Dermis blood vessel endothelial cell (primary cell): ENCODE measurements at places on chromosomes 12 and 14.

DNA sequence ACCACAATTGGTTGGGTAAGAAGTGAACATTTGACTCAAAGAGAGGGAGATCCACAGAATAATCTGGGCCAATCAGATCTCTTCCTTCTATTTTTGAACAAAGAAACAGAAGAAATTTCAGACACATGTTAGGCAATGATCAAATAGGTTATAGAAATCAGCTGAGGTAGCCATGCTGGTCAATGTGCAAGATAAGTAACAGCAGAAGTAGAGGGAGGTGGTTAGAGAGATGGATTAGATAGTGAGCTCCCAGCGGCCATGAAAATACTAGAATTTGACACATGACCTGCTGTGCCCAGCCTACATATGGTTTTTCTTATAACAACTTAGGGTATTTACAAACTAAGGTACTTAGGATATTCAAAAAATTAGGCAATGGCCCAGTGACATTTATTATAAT, 230.9 kb upstream of the ARID2 start:
- DNase-seq: no peak

DNA sequence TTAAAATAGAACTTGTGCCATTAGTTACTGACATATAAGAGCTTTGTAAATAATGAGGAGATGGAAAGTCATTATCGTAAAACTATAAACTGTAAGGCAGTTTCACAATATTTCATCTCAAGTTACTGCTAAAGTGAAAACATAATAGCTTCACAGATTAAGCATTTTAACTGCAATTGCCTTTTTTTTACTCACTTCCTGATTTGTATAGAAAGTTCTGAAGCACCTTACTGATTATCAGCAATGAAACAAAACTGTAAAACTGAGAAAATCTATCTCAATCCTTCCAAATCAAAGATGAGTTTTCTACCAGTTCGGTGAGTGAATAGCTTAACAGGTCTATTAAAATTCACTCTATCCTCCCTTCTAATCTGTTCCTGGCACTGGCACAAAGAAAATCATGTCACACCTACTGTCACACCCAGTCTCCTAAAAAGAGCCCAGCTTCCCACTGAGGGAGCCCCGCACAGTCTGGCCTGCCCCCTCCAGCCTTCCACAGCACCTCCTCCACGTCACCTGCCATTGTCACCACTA, 161.4 kb upstream of the ABCD2 start:
- no peak for DNase-seq

- DNase-seq: no peak
Measured at GRCh38 chr12:6863586-6864321, 3.6 kb upstream of the TPI1 start.

- DNase-seq: no peak
Measured at GRCh38 chr14:36655571-36655962, 6.1 kb upstream of the PAX9 start.

DNA sequence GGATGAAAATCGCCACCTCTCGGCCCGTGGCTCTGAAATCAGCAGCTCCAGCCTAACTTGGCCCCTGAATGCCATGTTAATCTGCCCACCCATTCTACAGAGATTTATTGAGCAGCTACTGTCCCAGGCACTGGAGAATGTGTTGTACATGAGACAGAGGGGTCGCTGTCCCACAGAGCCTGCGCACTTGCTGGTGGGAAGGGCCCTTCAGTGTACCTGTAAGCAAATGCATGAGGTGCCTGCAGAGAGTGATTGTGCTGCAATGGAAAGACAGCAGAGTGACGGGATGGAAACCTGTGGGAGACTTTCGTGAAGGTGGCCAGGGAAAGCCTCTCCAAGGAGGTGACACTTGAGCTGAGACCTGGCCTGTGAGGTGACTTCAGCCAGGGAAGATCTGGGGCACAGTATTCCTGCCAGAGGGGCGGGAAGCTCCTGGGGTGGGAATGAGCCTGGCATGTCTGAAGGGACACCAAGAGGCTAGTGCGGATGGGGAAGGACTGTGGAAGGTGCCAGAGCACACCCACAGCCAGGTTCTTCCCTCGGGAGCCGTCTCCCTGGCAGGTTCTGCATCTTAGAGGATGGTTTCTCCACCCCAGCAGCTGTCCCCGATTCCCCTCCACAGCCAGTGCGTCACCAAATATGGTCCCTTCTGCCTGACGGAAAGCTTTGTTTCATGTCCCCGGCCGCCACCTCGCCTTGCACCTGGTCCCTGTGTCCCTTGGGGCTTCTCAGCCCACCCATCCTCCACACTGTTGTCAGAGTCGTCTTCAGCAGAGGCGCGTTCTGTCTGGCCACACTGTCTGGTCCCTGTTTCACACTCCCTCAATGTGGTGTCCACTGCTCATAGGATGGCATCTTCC, 8.7 kb downstream of the SMIM41 start:
- DNase-seq: no peak

- DNase-seq: no peak
Measured at GRCh38 chr12:103503546-103504480, 8.0 kb upstream of the C12orf42 start.

DNA sequence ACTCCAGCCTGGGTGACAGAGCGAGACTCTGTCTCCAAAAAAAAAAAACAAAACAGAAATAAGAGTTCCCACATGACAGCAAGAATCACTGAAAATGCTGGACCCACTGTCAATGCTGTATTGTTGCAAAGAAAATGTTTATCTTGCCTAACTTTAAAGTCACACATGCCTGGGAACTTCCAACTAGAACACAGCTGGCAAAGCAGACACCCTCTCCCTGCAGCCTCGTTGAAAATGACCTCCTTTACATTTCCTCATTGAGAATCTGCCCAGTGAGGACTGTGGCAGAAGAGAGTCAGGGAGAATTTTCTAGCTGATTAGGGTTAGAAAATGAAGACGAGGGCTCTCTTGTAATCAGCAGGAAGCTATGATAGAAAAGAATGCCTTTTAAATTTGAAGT, 42.8 kb upstream of the TCL1A start:
- DNase-seq: no peak

DNA sequence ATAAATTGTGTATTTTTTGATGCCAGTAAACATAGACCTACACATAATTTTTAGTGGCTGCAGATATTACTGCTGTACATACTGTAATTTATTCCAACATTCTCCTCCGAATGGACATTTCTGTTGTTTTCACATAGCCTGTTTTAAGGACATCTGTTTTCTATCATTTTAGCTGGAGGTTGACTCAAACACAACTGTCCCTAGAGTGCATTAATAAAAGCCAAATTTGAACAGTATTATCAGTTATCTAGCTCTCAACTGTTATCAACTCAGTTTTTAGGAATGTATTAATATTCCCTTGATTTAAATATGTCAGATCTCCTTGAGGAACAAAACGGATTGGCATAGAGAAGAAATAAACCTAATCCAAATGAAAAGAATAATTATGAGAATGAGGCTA, 17.2 kb upstream of the PIWIL1 start:
- DNase-seq: no peak

- DNase-seq: no peak
Measured at GRCh38 chr14:62015945-62016344, 253.7 kb downstream of the SNAPC1 start.

- DNase-seq: no peak
Measured at GRCh38 chr14:30849983-30850382, 24.4 kb upstream of the COCH start.

- DNase-seq: no peak
Measured at GRCh38 chr14:32940711-32941667, 2.3 kb downstream of the NPAS3 start.

DNA sequence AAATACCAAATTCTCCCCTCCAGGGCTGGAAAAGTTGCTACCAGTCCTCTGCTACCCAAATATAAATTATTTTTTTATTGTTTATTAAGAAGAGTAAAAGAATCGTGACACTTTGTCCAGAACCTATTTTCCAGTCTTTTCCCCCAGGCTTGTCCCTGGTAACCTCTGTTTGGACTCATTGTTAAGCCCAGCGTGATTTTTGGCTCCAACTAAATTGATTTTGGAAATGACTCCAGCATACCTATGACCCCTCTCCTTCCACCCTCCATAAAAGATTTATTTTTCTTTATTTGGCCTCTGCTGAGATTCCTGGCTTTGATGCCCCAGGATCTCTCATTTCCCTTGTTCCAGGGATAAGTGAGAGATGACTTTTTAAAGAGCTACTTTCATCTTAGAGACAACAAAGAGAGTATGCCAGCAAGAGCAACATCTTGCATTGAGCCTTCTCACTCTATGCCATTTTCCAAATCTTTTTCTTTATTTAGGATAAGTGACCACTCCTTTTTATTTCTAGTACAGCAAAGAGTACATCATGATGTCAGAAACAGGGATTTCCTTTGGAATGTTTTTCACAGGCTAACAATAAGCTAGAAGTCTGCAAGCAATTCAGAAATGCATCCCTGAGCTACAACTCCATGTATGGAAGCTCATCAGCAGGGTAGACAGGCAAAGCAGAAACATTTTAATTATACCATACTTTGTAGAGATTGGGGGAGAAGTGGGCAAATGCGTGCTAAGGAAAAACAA, 75.8 kb downstream of the DAD1 start:
- peak; percentile 63 for DNase-seq

GRCh38 chr12:110531741-110532333, 29.7 kb downstream of the RAD9B start:
- no peak for DNase-seq

- DNase-seq: no peak
Measured at GRCh38 chr14:40986655-40987054, 620.0 kb upstream of the LRFN5 start.

GRCh38 chr14:101058571-101058970, 155.0 kb upstream of the RTL1 start:
- peak; percentile 69 for DNase-seq

GRCh38 chr14:23512156-23512555, 39.4 kb downstream of the ZFHX2 start:
- DNase-seq: no peak

DNA sequence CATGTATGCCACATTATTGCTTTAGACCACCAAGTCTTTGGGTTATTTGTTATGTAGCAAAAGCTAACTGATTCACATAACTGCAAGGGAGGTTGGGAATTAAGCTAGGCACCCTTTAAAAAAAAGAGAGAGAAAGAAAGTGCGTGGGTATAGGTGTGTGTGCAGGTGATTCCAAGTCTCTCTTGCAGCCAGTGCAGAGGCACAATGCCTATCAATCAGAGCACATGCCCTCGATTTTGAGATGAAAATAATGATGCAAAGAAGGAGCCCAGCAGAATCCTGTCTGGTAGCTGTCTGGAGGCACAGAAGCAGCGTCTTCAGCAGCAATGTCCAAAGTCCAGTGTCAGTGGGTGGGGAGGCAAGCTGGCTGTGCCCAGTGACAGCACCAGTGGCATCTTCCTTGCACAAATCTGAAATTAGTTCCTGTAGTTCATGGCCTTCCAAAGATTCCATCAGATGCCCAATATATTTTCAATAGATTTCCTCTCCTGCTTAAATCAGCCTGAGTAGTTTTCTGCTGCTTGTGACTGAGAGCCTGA, 62.4 kb upstream of the TBPL2 start:
- no peak for DNase-seq

- DNase-seq: no peak
Measured at GRCh38 chr14:105878125-105878524, 351.7 kb downstream of the TMEM121 start.

DNA sequence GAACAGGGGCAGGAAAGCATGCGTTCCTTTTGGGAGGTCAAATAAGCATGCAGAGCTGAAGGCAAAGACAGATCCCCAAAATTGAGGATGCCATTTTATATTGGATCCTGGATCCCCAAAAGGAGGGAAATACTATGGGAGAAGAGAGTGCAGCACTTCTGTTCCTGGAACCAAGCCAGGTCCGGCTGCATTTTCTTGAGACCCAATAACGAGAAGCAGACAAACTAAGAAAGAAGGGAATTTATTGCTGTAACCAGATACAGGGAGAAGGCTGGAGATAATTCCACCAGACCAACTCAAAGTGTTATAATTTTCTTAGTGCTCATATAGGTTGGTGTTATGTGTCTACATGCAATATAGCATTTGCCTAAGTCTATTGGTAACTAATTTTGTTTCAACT, 60.8 kb downstream of the PDE6H start:
- no peak for DNase-seq

DNA sequence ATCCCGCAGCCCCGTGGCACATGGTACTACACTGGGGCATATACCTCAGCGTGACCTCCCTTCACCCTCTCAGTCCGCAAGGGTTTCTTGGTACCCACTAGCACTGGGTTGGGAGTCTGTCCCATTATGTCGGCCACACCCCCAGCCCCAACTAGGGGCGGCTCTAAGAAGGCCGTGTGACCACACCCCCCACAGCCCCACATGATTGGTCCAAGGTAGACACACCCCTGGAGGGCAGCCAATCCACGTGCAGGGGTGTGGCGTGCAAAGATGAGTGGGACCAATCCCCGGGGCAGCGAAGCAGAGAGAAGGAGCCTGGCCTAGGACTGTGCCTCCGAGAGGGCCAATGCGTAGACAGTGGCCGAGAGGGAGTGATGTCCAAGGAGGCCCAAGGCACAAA, 34.6 kb upstream of the BEGAIN start:
- no peak for DNase-seq

DNA sequence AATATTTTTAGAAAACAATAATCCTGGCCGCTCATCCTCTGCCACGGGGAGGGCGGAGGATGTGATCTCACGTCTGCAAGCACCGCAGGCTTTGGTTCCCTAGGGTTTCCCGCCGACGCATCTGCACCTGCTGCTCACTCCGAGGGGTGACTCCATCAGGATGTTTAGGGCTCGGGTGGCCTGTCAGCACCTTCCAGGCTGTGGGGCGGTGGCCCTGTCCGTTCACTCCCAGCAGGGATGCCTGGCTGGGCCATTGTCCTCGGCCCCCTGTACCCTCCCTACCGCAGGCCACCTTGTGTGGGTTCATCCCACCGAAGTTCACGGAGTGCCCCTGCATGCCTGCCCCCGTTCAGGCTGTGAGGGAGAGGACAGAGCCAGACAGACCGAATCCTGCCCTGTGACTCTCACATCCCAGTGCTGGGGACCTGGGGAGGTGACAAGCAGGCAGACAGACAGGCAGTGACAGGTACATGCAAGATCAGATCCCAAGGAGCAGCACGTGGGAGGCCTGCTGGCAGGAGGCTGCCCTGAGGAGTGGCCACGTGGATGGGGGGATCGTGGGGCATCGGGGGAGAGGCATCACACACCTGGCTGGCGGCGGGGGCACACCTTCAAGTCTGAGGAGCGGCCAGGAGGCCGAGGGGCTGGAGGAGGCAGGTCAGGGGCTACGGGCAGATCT, 112.6 kb downstream of the ADGRD1 start:
- DNase-seq: no peak

GRCh38 chr12:62801796-62802195, 133.2 kb downstream of the PPM1H start:
- no peak for DNase-seq

GRCh38 chr14:86756521-86757190, 1226.7 kb downstream of the FLRT2 start:
- DNase-seq: no peak
